Bronchial epithelial cell (primary cell): ENCODE measurements at places on chromosomes 16 and 17. TPM values are rescaled to one million over a fixed set of nuclear protein-coding genes. Genes with fewer than 3 reads are reported as not detected.

SOST gene
- total RNA-seq, result not detected in 2 replicates

MGAT5B gene
- total RNA-seq, result under 0.01 TPM in 1 of 2 replicates, not detected in the other

C16orf74 gene
- 157 and 167 TPM in 2 replicates for total RNA-seq

SALL1 gene
- total RNA-seq, result not detected in 2 replicates

CLEC3A gene
- total RNA-seq, result not detected in 2 replicates
